ENCODE measurements at places on chromosomes 4 and X.

GRCh38 chrX:25001808-25002660 lies 13.7 kb downstream of the ARX start:
- no peak for DNase-seq

- no peak for DNase-seq
These were observed 427.5 kb downstream of the BCOR start for GRCh38 chrX:39670281-39670680.

DNA sequence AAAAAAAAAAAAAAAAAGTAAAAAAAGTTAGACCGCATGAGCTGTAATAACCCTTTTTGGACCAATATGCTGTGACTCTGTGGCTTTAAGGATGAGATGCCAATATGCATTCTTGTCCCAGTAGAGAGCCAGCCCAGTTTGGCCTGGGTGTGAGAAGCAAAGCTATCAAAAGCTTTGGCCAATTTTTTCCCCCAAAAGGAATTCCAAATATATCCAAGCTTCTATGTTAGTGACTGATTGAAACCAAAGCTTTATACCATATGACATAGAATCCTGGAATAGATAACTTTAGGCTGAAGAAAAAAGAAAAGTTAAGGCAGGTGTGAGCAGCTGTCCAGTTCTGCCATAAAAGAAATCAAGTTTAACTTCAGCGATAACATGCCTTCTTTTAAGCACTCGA lies 30.5 kb upstream of the RBPJ start:
- no peak for DNase-seq

DNA sequence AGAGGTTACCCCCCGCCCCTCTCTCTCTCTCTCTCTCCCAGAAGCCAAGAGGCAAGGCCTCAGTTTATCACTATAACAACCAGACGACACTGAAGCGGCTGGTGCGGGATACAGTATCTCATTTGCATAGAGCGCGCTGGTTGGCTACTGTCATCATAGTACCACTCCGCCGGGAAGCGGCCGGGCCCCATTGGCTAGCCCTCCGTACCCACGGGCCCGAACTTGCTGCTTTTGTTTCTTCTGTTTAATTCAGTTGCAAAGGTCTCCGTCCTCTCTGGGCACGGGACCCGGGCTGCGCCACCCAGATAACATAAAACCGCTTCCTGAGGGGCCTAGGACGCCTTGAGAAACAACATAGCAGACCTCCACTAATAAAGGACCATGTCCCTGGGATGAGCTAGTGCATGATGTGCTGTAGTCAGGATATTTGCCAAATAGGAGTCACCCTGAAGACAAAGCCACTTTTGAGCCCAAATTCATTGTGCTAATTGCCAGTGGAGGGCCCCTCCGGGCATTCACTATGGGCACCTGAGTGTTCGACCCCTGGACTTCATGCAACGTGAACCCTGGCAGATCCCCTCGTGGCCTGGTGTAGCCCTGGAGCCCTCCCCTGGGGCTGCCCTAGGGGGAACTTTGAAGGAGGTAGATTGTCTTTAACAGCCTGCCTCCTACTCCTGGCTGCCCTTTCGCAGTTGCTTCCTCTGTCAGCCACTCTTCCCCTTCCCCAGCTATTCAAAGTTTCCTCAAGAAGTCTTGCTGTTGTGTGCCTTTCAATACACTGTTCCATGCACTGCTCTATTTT lies at the start of gene PCYT1B:
TSS of gene PCYT1B (minus strand) at position 91 of the 802 bp plus-strand sequence. CDS start 242 bp downstream, outside the sequence.
- DNase-seq = no peak

DNA sequence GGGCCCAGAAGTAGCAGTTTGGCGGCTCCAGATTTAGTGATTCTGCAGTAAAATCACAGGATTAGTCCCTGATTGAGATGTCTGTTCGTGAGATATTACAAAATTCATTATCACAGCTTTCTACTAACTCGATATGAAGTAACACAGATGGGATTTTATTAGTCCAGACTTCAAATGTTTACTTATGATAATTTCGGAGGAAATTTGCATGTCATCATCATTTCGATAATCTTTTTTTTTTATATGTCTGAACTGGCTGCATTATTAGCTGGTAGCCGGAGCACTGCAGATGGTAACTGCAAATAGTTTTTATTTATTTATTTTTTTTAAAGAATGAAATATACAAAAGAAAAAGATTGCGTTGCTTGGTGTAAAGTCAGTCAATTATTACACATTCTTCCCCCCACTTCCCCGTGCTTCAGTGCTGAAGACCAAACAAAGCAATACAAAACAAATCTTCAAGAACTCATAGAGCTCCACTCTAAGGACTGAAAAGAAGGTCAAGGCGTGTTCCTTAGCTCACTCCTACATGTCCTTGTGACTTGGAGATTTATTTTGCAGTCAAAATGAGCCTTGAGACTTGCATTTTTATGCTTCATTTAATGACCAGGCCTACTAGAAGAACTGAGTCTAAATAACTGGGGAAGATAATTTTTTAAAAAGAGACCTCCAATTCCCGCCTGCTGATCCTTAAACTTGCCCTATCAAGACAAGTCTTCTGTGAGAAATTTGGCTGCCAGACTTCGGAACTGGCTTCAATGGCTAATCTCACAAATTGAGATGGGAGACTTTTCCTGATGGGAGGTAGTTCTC lies 11.7 kb upstream of the PITX2 start:
- no peak for DNase-seq

DNA sequence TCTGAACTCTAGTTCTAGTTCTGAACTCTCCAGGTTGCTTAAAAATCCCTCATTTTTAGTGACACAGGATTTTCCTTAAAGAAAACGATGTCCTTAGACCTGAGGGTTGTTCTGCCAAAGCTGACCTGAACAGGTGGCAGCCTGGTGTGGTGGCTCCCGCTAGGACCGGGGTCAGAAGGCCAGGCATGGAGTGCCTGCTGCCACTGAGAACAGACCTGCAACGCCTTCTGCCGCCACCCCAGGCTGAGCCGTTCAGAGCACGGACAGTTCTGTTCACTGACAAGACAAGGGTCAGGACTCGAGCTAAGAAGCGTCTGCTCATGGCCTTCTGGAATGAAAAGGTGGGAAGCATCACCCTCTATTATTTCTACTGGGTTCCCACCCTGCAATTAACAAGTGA lies 15.8 kb downstream of the DCTD start:
- no peak for DNase-seq

DNA sequence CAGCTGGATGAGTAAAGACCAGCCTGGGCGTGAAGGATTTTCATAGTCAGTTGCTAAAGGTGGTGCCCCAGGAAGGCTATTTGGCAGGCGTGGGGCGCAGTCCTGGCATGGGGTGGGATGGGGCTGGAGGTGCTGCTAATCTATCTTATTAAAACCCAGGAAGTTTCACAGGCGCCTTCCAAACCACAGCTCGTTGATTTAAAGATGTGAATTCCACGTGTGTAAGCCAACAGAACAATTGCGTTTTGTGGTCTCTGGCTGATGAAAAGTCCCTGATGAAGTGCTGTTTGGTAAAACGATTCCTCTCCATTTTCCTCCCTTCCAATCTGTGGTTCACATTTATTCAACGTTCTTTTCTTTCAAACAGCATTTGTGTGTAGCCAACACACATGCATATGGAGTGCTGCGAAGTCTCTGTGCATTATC lies 105.0 kb downstream of the TBL1X start:
- no peak for DNase-seq

DNA sequence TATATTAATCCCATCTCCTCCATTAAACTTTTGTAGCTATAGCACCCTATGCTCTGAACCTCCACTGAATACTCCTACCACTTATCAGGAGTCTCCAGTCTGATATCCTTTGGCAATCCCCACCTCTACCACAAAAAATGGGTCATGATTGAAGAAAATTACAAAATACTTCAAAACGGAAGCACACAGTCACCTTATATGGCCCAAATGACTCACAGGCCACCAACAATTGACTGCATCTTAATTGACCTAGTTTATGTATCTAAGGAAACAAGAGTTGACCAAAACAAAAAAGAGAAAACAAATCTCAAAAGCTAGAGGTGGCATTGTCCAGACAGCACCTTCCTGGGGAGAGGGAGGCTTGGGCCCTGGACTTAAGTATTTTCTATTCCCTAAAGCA lies 120.0 kb upstream of the DIAPH2 start:
- DNase-seq = no peak

DNA sequence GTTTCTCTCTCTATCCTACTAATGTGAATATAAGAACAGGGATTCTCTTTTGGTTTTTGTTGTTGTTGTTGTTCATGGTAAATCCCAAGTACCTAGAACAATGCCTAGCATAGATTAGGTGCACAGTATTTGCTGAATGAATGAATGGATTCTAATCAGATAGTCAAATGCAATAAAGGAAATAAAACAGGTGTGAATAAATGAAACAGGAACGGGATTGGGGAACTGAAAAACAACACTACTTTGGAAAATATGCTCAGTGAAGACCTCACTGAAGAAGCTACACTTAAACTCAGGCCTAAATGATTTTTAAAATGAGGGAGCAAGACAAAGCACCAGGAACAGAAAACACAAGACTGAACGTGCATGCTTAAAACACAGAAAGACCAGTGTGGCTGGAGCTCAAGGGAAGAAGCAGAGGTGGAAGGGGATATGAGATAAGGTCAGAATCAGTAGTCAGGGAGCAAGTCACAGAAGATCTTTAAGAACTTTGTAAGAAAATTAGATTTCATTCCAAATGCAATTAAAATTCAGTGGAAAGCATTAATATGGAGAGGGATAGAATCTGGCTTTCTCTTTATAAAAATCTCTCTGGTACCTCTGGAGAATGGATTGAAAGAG lies 144.7 kb downstream of the ZAR1 start:
- no peak for DNase-seq

DNA sequence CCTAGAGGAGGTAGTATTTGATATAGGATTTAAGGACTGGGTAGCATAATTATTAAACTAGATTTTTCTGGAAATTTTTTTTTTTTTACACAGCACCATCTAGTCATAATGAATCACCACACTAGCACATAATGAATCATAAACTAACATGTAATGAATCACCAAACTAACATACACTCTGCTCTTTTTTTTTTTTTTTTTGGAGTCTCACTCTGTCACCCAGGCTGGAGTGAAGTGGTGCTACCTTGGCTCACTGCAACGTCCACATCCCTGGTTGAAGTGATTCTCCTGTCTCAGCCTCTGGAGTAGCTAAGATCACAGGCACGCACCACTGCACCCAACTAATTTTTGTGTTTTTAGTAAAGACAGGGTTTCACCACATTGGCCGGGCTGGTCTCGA lies 92.5 kb downstream of the FAM13A start:
- DNase-seq = no peak

GRCh38 chr4:161285461-161285860 lies 878.3 kb downstream of the FSTL5 start:
- DNase-seq = no peak

DNA sequence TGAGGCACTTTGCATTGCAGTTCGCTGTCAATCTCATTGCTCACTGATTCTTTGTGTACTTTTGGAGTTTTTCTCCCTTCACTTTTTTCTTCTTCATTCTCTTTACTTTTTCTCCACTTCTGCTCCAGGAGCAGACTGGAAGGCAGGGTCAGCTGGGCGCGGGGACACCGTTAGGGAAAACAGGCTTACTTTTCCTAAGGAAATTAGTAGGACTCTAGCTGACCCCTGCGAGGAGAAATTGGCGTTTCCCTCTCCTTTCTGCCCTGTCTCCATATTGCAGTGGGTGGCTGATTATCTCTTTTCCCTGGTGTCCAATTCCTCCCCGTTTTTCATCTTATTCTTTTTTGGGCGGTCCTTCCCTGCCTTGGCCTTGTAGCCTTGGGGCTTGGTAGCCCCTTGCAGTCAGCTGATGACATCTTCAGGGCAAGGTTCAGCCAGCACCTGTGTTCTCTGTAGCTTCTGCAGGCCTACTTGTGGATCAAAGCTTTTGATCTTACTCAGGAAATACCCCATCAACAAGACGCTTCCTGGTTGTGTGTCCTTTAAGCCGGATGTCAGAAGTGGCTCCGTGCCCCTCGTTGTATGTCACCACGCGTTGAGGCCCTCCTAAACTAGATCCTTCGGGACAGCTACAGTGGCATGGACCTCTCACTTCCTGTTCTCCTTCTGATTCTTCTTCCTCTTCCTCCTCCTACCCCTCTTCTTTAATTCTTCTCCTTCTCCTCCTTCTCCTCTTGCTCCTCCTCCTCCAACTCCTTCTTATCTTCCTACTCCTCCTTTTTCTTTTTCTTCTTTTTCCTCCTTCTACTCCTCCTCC lies 36.1 kb downstream of the NBDY start:
- DNase-seq = no peak

DNA sequence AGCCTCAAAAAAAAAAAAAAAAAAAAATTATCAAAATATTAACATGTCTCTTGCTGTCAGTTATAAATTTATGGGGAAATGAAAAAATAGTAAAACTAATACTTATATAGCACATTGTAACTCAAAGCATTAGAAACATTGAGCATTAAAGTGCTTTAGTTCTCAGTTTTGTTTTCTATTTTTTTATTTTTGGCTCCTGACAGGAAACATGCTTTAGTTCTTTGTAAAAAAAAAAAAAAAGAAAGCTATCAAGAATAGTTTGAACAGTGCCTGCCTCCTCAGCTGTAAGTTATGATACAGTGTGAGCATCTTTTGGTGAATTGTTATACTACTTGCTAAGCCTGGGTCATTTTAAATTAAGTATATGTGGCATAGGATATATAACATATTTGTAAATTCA lies 5.1 kb upstream of the CENPC start:
- DNase-seq = no peak

- no peak for DNase-seq
These were observed 343.6 kb downstream of the ARHGAP10 start for GRCh38 chr4:148075438-148075837.

- DNase-seq = no peak
These were observed 109.8 kb upstream of the ATP6AP2 start for GRCh38 chrX:40470830-40471429.

DNA sequence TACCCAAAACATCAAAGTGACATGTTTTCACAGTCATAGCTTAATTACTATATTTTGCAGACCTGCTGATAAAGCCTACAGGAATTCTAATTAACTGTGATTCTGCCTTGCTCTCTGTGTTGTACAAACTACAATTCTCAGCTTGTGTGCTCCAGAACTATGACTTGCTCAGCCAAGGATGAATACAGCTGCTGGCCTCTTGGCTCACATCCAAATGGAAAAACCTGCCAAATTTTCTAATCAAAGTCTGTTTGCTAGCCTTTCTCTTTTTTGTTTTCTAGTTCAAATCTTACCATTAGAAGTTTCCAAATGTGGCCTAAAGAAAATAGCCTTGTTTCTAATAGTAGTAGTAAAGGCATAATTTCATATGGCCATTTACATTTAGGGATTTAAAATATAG lies 1176.8 kb downstream of the FAM133A start:
- DNase-seq = no peak

DNA sequence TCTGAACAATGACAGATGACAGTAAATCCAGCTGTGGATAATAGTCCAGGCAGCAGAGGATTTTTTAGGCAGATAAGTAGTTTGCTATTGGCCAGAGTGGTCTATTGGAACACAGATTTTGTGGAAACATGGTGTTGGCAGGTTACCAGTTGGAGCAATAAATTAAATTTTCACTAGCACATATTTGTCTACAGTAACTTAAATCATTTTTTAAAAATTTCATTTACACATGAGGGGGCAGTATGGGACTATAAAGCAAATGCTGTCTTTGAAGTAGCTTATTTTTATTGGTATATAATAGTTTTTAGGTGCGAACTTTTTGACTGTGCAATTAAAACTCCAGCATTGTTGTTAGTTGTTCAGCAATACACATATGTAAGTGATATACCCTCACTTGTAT lies 289.8 kb downstream of the ARHGAP10 start:
- DNase-seq = no peak
